Stimulated activated CD8-positive, alpha-beta memory T cell treated with anti-CD3 and anti-CD28 coated beads, Interleukin-4, amount 100 ng/mL, for 24 hours (primary cell): ENCODE measurements at places on chromosomes 2 and 18.

DNA sequence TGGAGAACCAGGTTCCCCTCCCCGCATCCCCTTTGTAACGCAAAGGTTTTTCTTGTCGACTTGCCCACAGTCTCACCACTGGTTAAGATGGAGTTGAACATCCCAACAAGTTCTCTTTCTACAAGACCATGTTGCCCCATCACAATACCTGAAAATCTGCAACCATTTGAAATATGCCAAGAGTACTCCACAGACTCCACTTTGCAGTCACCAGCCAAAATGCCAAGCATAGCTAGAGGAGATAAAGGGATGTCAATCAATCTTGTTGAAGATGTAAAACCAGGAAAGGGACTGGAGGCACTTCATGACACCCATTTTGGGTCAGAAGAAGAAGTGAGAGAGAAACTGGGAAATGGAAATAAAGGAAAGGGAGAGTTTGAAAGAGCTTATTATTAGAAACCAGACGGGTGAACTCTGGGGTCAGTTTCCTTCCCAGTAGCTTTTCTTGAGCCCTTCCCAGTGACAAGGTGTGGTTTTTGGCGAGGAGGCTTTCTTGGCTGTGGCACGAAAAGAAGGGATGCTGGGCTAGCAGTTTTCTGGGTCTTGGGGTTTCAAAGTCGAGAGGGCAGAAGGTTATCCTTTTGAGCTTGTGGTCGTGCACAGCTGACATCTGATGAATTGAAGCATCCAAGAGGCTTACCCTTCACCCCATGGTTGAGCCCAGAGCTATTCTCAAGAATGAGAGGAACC, 79.3 kb downstream of the ACAA2 start:
- no peak for DNase-seq

- no peak for DNase-seq
These were observed 3.4 kb downstream of the B4GALT6 start for GRCh38 chr18:31680831-31681568.

DNA sequence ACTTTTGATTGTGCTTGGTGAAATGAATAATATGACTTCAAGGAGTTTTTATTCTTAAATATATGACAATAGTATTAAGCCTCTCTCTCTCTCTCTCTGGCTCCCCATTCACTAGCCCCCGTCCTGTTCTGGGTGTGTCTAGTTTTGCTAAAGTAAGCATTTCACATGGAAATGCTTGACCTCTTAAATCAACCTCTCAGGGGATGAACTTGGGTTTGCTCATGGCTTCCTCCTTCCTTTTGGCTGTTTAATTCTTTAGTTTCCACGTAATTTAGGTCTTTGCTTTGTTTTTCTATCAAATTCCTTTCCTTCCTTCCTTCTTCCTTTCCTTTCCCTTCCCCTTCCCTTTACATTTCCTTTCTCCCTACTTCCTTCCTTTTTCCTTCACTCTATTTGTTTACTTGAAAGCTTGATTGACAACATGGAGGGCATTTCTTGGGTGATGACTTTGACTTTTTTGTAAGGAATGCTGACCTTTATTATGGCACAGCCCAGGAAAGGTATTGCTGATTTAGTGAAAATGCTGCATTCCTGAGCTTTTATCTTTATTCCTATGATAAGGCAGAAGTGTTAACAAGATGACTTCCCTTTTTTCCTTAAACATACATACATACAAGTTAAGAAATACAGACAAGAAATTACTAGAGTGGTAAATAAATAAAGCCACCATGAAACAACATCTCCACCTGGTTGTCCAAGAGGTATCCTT, 3.6 kb downstream of the DPP4 start:
- no peak for DNase-seq

- no peak for DNase-seq
These were observed 1.1 kb downstream of the DOK1 start for GRCh38 chr2:74555610-74556103.

- DNase-seq, result no peak
These were observed 125.2 kb upstream of the ARL5A start for GRCh38 chr2:151953467-151953866.

DNA sequence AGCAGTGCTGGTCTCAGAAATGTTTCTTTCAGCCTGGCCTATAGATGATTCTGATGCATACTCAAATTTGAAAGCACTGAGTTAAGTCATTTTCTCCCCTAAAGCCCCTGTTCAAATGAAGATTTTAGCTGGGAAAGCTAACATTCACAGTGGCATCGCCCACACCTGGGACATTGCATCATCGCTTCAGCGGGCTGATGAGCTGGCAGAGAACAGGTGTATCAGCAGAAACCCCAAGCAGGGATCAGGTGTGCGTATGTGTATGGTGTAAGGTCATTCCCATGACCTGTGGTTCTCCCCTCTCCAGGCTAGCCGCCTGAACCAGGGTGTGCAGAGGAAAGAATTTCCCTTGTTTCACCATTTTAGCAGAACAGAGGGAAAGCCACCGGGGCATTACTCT, 56.3 kb downstream of the EPAS1 start:
- DNase-seq, result no peak

GRCh38 chr2:237876951-237877491, 17.6 kb downstream of the RAMP1 start:
- DNase-seq, result no peak

GRCh38 chr2:112493858-112494648, 12.1 kb downstream of the TTL start:
- no peak for DNase-seq

- DNase-seq, result no peak
These were observed 123.7 kb upstream of the CTDP1 start for GRCh38 chr18:79555885-79556284.

- DNase-seq, result no peak
These were observed 152.8 kb downstream of the INHBB start for GRCh38 chr2:120498576-120499394.
